ENCODE measurements at places on chromosomes 7 and 10. TPM values are rescaled to one million over a fixed set of nuclear protein-coding genes. Genes with fewer than 3 reads are reported as not detected.
A peak's percentile ranks its signal among the peaks of the same experiment; 100 is the strongest.

Gene WDR91
- 16.6 TPM for total RNA-seq

- no peak overlapping the region for H3K27ac ChIP-seq
- H3K36me3 ChIP-seq = no peaks in the 10 kb centered on the region
- DNase-seq = no peak
These were observed 13.6 kb upstream of the FOXL3 start for GRCh38 chr7:276230-276835.

GRCh38 chr7:112753298-112753697 is 36.9 kb downstream of the TMEM168 start:
- no peak overlapping the region for H3K27ac ChIP-seq
- no peak overlapping the region for H3K4me3 ChIP-seq
- H3K27me3 ChIP-seq = no peaks in the 10 kb centered on the region
- no peak for DNase-seq
- no peaks in the 10 kb centered on the region for H3K36me3 ChIP-seq

Gene GPR26
- total RNA-seq = not detected

- DNase-seq = no peak
- no peak overlapping the region for H3K27ac ChIP-seq
- H3K4me3 ChIP-seq = no peak overlapping the region
- H3K36me3 ChIP-seq = no peaks in the 10 kb centered on the region
- no peaks in the 10 kb centered on the region for H3K27me3 ChIP-seq
These were observed 59.4 kb upstream of the NAMPT start for GRCh38 chr7:106344211-106344610.

- no peak overlapping the region for H3K27ac ChIP-seq
- no peaks in the 10 kb centered on the region for H3K4me1 ChIP-seq
- no peaks in the 10 kb centered on the region for H3K27me3 ChIP-seq
- H3K36me3 ChIP-seq = no peaks in the 10 kb centered on the region
- DNase-seq = no peak
These were observed 1.6 kb upstream of the TEX36 start for GRCh38 chr10:125684581-125684980.

GRCh38 chr7:117863618-117864017 is 9.6 kb downstream of the CTTNBP2 start:
- H3K4me1 ChIP-seq = no peaks in the 10 kb centered on the region
- no peak for DNase-seq
- H3K4me3 ChIP-seq = no peak overlapping the region
- no peak overlapping the region for H3K27ac ChIP-seq

DNA sequence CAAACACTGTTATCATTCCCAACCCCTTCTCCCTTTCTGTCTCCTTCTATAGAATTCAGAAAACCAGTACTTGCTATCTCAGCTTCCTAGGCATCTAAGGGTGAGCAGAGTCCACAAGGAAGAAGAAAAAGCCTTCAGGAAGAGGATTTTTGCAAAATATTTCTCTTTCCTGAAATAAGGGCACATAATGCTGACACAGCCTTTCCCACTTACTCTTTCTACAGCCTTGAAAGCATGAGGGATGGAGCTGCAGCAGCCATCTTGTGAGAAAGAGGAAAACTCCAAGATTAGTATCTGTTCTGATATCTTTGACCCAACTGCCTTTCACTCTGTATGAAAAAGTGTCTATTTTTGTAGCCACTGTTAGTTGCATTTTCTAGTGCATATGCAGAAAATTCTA is 826.2 kb downstream of the KCNMA1 start:
- H3K27ac ChIP-seq = no peak overlapping the region
- DNase-seq = no peak
- H3K4me3 ChIP-seq = no peak overlapping the region
- no peaks in the 10 kb centered on the region for H3K4me1 ChIP-seq

- no peak for DNase-seq
- H3K36me3 ChIP-seq = no peaks in the 10 kb centered on the region
- no peak overlapping the region for H3K27ac ChIP-seq
- H3K4me3 ChIP-seq = no peak overlapping the region
- H3K4me1 ChIP-seq = no peaks in the 10 kb centered on the region
- H3K27me3 ChIP-seq = no peaks in the 10 kb centered on the region
These were observed 675.2 kb downstream of the PHTF2 start for GRCh38 chr7:78473571-78474301.

- no peak for DNase-seq
- no peaks in the 10 kb centered on the region for H3K27me3 ChIP-seq
- no peak overlapping the region for H3K27ac ChIP-seq
- H3K4me1 ChIP-seq = no peaks in the 10 kb centered on the region
- H3K4me3 ChIP-seq = no peak overlapping the region
These were observed 55.2 kb downstream of the SAMD9 start for GRCh38 chr7:93062599-93062998.

GRCh38 chr10:117568334-117568733 is 25.8 kb downstream of the EMX2 start:
- no peak overlapping the region for H3K27ac ChIP-seq
- peaks cover 2% of the 10 kb centered on the region for H3K27me3 ChIP-seq
- no peak overlapping the region for H3K4me3 ChIP-seq
- no peaks in the 10 kb centered on the region for H3K4me1 ChIP-seq
- H3K36me3 ChIP-seq = no peaks in the 10 kb centered on the region

Gene OR9A2
- 0.48 TPM for total RNA-seq

Gene FBXL13
- 1.4 TPM for total RNA-seq

Gene FAM237B
- total RNA-seq = not detected

DNA sequence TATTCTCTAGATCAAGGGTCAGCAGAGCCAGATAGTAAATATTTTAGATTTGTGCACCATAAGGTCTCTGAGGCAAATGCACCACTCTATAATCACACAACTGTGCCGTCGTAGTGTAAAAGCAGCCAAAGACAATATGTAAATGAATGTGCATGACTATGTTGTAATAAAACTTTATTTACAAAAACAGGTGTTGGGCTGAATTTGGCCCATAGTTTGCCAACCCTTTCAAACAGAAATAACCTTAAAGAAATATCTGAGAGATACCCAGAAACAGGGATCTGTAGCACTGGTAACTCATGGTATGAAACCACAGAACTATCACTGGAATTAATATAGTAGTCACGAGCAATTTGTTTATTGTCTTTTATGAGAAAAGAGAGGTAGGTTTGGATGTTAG is 86.0 kb downstream of the ARID5B start:
- no peak overlapping the region for H3K4me3 ChIP-seq
- no peak for DNase-seq
- H3K27me3 ChIP-seq = no peaks in the 10 kb centered on the region
- H3K27ac ChIP-seq = no peak overlapping the region

- DNase-seq = no peak
- H3K4me3 ChIP-seq = no peak overlapping the region
- H3K27ac ChIP-seq = no peak overlapping the region
- no peaks in the 10 kb centered on the region for H3K27me3 ChIP-seq
- H3K4me1 ChIP-seq = no peaks in the 10 kb centered on the region
- no peaks in the 10 kb centered on the region for H3K36me3 ChIP-seq
These were observed 200.2 kb downstream of the WDR37 start for GRCh38 chr10:1256432-1256725.

Gene PRKAR2B
- total RNA-seq = 4.0 TPM

- H3K27ac ChIP-seq = no peak overlapping the region
- no peak for DNase-seq
- H3K36me3 ChIP-seq = no peaks in the 10 kb centered on the region
- H3K4me1 ChIP-seq = no peaks in the 10 kb centered on the region
These were observed 104.7 kb upstream of the PCDH15 start for GRCh38 chr10:54905578-54906192.

DNA sequence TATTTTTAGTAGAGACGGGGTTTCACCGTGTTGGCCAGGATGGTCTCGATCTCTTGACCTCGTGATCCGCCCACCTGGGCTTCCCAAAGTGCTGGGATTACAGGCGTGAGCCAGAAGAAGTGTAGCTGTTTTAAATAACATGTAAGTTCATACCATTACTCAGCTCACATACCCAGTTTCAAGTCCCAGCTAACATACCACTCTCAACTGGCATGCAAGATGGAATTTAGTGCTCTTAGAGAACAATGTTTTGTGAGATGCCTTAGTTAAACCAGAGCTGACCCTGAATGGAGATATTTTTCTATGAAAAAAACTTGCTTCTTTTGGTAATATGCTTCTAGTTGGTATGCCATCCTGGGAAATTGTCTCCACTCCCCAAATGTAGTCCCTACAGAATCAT is 37.3 kb downstream of the HBP1 start:
- no peaks in the 10 kb centered on the region for H3K36me3 ChIP-seq
- H3K4me3 ChIP-seq = no peak overlapping the region
- no peak overlapping the region for H3K27ac ChIP-seq

GRCh38 chr7:6234384-6234783 is 38.0 kb downstream of the CYTH3 start:
- no peak overlapping the region for H3K4me3 ChIP-seq
- no peak overlapping the region for H3K27ac ChIP-seq
- no peaks in the 10 kb centered on the region for H3K36me3 ChIP-seq
- H3K27me3 ChIP-seq = no peaks in the 10 kb centered on the region
- DNase-seq = no peak
- H3K4me1 ChIP-seq = no peaks in the 10 kb centered on the region

DNA sequence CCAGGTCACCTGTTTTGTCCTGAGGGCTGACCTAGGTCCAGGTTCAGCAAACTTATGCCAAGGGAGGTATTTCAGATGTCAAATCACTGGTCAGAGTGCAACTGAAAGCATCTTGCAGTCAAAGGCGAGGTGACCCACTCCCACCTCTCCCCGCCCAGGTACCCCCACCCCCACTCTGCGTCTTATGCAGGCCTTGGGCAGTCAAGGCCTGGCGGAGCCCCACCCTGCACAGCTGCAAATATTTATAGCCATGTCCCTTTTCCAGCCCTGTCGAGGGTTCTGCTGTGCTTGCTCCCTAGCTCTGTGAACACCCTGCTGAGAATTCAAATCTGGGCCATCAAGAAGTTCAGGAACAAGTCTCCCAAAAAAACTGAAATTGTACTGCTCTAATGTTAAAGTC is 40.6 kb upstream of the BMPR1A start:
- no peak for DNase-seq
- H3K4me3 ChIP-seq = no peak overlapping the region
- H3K27ac ChIP-seq = no peak overlapping the region
- H3K27me3 ChIP-seq = no peaks in the 10 kb centered on the region
- H3K4me1 ChIP-seq = no peaks in the 10 kb centered on the region

- no peaks in the 10 kb centered on the region for H3K4me1 ChIP-seq
- no peak for DNase-seq
- H3K27me3 ChIP-seq = no peaks in the 10 kb centered on the region
- no peak overlapping the region for H3K27ac ChIP-seq
- H3K4me3 ChIP-seq = no peak overlapping the region
- no peaks in the 10 kb centered on the region for H3K36me3 ChIP-seq
These were observed 24.3 kb upstream of the LARP4B start for GRCh38 chr10:955820-956217.

GRCh38 chr7:798921-799470 is 33.3 kb upstream of the SUN1 start:
- no peaks in the 10 kb centered on the region for H3K4me1 ChIP-seq
- H3K27ac ChIP-seq = no peak overlapping the region
- DNase-seq = peak; percentile 43

DNA sequence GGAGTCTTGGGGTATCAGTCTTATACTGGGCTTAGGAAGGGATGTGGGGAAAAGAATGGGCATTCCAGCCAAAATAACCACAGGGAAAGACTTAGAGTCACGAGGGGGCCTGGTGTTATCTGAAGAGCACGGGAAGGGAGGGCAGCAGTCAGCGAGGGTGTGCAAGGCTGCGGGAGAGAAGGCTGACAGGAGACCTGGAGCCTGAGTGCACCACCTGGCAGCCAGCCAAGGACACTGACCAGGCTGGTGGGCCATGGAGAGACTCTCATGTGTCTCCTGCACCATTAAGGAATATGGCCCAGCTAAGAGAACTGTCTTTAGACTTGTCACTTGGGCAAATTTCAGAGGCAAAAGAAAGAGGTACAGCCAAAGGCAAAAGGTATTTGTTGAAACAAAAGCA is 69.6 kb downstream of the PKD1L1 start:
- DNase-seq = no peak
- H3K36me3 ChIP-seq = no peaks in the 10 kb centered on the region
- H3K27ac ChIP-seq = no peak overlapping the region
- H3K27me3 ChIP-seq = no peaks in the 10 kb centered on the region
- no peaks in the 10 kb centered on the region for H3K4me1 ChIP-seq

DNA sequence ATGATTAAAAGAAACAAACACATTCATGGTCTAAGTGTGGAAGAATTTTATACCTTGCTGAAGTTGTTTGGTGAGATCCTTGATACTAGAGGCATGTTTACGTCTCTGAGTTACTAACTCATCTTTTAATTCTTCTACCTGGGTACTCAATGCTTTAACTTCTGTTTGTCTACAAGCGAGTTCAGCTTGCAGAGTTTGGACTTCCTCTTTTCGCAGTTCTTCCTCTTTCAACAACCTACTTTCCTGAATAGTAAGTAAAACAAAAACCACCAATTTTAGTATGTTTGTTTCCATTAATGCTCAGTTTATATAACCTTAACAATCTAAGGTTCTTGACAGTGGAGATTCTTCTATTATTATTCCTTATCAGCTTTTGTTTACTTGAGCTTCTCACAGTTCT is 42.9 kb downstream of the CCDC186 start:
- no peak overlapping the region for H3K4me3 ChIP-seq
- DNase-seq = no peak
- no peaks in the 10 kb centered on the region for H3K27me3 ChIP-seq
- H3K36me3 ChIP-seq = peaks cover 12% of the 10 kb centered on the region
- no peak overlapping the region for H3K27ac ChIP-seq
- no peaks in the 10 kb centered on the region for H3K4me1 ChIP-seq

GRCh38 chr7:127629268-127629854 is 11.4 kb upstream of the PAX4 start:
- H3K36me3 ChIP-seq = no peaks in the 10 kb centered on the region
- H3K27ac ChIP-seq = no peak overlapping the region
- no peaks in the 10 kb centered on the region for H3K27me3 ChIP-seq
- DNase-seq = no peak
- H3K4me1 ChIP-seq = no peaks in the 10 kb centered on the region

GRCh38 chr10:131977323-131978096 is 4.2 kb downstream of the BNIP3 start:
- DNase-seq = no peak
- H3K36me3 ChIP-seq = no peaks in the 10 kb centered on the region
- no peaks in the 10 kb centered on the region for H3K27me3 ChIP-seq
- no peak overlapping the region for H3K4me3 ChIP-seq
- H3K27ac ChIP-seq = no peak overlapping the region
- H3K4me1 ChIP-seq = no peaks in the 10 kb centered on the region

GRCh38 chr10:14476641-14477407 is 146.1 kb upstream of the FRMD4A start:
- no peak overlapping the region for H3K27ac ChIP-seq
- no peak overlapping the region for H3K4me3 ChIP-seq
- no peak for DNase-seq
- no peaks in the 10 kb centered on the region for H3K27me3 ChIP-seq
- H3K4me1 ChIP-seq = no peaks in the 10 kb centered on the region

Gene ADCY1
- total RNA-seq = 3.3 TPM

Gene MEOX2
- total RNA-seq = 35.9 TPM

DNA sequence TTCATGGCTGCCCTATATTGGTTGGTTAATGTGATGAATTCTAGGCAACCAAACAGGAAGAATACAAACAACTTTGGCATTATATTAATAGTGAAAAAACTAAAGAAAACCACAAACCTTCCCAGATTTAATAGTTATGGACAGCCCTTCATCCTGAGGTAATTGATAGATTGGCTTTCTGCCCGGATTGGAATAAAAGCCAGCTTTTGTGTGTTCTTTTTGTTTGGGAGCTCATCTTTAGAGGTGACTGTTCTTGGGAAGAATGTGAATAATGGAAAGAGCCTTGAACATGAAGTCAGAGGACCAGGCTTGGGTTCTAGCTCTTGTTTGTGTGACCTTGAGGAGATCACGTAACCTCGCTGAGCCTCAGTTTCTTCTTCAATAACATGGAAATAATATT is 92.3 kb downstream of the VTI1A start:
- no peaks in the 10 kb centered on the region for H3K36me3 ChIP-seq
- peaks cover 3% of the 10 kb centered on the region for H3K4me1 ChIP-seq
- no peaks in the 10 kb centered on the region for H3K27me3 ChIP-seq
- no peak overlapping the region for H3K4me3 ChIP-seq
- DNase-seq = no peak

Gene AOAH
- total RNA-seq = 10.0 TPM

Gene VSIR
- total RNA-seq = 91.8 TPM

Data from aorta (tissue), 5 donors.